ENCODE measurements at places on chromosomes 4 and X.

DNA sequence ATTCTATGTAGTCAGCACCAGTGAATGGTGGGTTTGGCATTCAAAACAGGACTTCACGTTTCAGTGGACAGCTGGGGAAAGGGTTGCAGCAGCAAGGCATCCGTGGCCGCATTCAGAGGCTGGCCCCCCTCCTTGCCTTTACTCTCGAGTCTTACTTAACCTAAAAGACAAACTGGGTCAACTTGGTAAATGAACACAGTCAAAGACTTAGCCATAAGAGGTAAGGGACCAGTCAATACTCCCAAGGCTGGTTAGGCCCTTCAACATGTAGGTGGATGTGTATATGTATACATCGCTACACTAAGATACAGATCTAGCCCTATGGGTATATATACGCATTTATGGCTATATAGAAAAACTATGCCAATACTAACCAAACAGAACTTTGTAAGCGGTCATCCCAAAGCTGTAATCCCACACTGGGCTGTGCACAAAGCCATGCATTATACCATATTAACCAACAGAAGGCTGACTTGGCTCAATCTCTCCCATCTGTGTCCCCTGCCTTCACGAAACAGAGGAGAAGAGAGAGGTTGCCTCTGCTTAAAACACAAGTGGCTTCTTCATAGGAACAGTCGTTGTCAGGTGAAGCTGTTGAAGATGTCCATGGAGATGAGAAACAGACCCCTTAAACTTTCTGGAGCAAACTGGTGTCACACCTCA is 61.9 kb downstream of the TSC22D3 start:
- no peak for DNase-seq

- no peak for DNase-seq
Observed at GRCh38 chr4:37540486-37540885, 145.7 kb downstream of the RELL1 start.

DNA sequence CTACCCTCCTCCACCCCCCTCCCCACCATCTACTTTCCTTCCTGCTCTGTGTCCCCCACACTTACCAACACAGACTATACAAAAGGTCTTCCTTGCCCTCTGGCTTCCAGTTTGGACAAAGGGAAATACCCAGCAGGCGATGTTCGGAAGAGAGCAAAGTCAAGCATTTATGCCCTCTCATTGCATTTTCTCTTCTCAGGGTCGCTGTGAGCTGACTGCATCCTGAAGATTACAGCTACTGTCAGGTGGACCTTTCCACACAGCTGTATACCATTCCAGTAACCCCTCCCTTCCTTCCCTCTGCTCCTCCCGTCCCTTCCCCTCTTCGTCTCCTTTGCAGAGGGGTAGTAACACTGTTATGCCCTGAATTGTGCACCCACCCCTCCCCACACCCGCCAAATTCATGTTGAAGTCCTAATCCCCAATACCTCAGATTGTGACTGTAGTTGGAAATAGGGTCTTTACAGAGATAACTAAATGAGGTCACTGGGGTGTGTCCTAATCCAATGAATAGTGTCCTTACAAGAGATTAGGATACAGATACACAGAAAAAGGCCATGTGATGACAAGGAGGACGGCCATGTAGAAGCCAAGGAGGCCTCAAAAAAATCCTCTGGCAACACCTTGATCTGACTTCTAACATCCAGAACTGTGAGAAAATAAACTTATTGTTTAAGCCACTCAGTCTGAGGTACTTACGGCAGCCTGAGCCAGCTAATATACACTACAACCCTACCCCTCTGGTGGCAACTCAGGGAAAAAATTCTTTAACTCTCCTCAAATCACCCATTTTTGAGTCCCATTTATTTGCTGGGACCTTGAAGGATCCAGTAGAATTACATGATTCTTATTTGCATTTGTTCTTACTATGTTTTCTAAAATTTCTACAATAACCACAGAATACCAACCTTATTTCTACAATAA is 11.7 kb downstream of the MORF4L2 start:
- no peak for DNase-seq

DNA sequence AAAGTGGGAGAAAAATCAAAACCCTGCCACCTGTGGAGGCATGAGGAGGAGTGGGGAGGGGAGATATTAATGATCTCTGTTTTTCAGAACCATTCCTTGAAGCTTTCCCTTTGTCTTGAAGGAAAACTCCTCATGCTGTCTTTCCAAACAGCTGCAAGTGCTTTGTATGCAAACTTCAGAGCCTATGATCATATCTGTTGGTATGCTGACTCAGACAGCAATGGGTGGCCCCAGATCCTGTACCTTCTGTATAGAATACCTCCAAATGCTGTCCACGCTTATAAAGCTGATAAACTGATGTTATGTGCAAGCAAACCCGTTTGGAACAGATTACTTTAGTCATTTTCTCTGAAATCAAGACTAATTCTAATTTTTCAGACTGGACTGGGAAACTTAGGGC is 31.9 kb downstream of the BMP15 start:
- peak; percentile 35 for DNase-seq

DNA sequence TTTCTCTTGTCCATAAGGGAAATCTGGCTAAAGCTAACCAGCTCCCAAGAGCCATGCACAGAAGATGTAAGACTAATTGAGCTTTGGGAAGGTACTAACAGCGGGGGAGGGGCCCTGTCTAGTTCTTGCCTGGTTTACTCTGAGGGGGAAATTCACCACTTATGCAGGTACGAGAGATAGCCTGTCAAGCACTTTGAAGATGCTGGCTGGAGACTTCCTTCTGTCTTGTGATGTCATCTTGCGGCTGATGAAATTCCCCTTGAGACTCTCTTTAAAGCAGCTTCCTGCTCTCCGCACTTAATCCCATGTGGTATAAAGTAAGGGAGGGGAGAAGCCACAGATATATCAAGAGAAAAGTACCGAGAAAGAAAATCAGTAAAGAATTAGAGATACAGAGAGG is 345.3 kb downstream of the MAPK10 start:
- no peak for DNase-seq

GRCh38 chr4:61532336-61533000 is 332.3 kb downstream of the ADGRL3 start:
- peak; percentile 61 for DNase-seq

DNA sequence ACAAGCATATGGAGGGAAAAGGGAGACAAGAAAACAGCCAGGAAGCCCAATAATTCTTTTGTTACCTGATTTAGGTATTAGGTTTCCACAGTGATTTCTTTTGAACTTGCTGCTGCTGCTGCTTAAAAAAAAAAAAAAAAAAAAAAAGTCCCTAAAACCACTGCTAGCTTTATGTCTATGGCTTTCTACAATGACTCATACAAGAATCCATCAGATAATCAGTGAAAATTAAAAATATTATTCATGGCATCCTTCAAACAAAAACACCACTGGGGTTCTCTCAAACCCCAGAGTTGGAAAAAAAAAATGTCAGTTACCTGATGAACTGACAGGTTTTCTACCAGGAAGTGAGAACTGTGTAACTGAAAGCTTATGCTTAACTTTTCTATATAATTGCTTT is 14.3 kb downstream of the EPHA5 start:
- no peak for DNase-seq

- no peak for DNase-seq
Observed at GRCh38 chr4:180788729-180789128, 1454.5 kb upstream of the TENM3 start.

- DNase-seq: no peak
Observed at GRCh38 chr4:99863-100262, 24.4 kb upstream of the ZNF718 start.

DNA sequence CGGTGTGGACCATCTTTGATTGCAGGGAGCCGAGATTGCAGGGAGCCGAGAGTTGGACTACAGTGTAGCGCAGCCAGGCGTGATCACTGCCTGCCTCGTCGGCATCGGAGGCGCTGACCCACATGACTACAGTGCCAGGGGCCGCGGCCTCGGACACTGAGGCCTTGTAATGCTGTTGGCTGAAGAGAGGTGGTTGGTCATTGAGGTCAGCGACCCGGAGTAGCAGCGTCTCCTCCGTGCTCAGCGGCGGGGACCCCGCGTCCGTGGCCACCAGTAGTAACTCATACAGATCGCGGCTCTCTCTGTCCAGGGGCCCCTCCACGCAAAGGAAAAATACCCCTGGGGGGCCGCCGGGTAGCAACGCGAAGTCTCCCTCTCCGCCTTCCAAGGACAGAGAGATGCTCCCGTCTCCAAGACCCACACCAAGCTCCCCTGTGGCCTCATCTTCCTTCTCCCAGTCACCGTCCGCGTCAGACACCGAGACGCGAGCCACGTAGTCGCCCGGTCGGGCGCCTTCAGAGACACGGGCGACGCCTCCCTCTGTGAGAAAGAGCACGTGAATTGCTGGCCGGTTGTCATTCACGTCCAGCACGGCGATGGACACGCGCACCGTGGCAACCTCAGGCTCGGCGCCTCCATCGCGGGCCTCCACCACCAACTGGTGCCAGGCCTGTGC is 1.9 kb downstream of the DCHS2 start:
- DNase-seq: no peak

- DNase-seq: no peak
Observed at GRCh38 chrX:74911494-74911893, 13.8 kb downstream of the NEXMIF start.

- no peak for DNase-seq
Observed at GRCh38 chr4:23033796-23034195, 341.1 kb downstream of the GBA3 start.
